Stimulated activated CD8-positive, alpha-beta memory T cell treated with anti-CD3 and anti-CD28 coated beads, Interleukin-12 subunit alpha, Interleukin-12 subunit beta, amount 100 ng/mL, for 4 hours (primary cell): ENCODE measurements at places on chromosomes 6 and 20.

DNA sequence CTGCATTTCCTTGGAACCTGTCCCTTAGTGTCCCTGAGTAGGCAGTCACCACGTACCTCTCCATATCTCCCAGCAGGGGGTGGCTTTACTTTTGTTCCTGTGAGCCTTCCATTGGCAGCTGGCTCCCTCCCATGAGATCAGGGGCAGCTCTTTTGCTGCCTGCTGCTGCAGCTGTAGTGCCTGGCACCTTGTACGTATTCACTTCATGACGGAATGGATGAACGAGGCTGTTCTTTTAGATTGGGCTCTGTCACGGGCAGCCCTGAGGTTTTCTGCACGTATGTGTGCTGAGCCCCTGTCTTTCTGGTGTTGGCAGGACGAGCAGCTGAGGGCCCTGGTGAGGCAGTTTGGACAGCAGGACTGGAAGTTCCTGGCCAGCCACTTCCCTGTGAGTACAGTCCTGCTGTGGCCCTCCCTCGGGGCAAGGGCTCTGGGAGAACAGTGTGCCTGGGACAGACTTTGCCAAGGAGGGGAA lies 14.6 kb downstream of the MYBL2 start:
- DNase-seq: no peak

DNA sequence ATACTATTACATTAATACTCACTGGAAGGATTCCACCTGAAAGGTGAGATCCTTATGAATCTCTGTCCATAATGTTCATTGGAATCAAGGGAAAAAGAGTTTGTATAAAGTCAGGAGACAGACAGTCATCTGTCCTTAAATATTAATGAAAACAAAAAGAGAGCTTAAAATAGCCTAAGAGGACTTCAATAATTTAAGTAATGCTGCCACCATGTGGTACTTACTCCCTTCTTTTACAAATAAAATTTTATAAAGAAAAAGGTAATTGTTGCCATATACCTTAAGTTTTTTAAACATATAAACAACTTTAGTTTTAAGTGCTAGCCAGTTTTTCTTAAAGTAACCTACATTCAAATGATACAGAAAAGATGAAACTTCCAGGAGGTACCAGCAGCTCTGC lies 5.1 kb downstream of the BLOC1S5 start:
- DNase-seq: no peak

DNA sequence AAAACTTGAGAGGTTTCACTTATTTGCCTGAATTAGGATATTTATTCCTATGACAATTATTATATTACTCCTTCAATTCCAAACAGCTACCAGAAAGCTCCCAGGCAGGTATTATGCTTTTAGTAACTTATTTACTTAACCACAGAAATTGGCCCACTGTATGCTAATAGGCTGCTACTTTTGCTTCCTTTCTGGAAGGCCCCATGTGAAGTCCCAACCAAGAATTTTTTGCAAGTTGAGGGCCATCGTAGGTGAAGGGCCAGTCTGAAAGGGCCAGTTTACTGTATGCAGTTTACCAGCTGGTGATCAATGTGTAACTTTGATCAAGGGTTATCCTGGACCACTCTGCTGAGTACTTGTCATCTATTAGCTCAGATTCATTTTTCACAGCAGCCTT lies 45.0 kb downstream of the EDN1 start:
- DNase-seq: no peak

DNA sequence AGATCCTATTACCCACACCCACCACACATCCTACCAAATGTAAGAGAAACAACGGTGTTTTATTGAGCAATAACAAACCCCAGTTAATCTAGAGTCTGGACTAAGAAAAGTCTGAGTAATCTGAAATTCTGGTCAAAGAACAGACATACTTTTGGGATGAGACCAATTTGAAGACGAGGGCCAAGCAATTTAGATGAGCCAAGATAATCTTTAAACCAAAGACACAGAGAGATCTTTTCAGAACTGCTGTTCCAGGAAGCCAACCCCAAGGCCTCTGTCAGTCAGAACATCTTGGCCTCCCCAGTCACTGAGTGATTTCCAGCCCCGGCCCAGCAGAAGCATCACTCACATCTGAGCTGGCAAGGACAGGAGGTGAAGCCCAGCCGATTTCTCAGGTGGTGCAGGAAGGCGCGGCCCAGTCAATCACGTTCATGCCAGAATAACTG lies 118.5 kb upstream of the SYNDIG1 start:
- DNase-seq: no peak

GRCh38 chr20:58139849-58140786 lies 88.3 kb downstream of the ANKRD60 start:
- DNase-seq: no peak

GRCh38 chr6:110781522-110782214 lies 33.6 kb downstream of the CDK19 start:
- DNase-seq: no peak

DNA sequence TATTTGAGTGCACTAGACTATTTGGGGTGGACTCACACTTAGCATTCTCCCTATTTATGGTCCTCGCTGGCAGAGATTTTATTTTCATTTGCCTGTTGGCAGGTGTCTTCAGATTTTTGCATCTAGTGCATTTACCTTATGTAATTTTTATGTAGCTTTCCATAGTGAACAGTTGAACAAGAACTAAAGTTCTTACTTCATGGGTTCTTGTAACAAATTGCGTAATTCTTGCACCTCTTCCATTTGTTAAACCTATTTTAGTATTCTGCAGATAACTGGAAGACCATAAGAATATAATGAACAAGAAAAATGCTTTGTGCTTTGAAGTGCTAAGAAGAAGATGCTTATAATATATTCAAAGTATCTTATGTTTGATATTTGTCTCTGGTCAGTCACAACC lies 252.8 kb upstream of the MMS22L start:
- DNase-seq: no peak

- no peak for DNase-seq
These were observed 126.2 kb downstream of the PTPRK start for GRCh38 chr6:128394167-128394566.

DNA sequence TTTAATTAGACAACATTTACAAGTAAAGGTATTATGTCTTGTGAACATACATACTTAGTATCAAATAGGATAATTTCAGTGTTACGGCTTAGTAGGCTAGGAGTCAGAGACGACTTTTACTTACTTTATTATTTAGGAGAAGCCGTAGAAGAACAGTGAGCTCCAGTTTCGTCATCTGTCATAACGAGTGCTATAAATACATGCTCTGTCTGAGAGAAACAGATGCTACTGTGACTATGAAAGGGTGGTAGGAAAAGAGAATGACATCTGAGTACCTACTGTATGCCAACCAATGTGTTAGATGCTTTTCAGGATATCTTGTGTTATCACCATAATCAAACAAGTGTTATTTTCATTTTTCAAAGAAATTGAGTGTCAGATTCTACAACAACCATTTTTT lies 119.0 kb downstream of the EYA4 start:
- no peak for DNase-seq

DNA sequence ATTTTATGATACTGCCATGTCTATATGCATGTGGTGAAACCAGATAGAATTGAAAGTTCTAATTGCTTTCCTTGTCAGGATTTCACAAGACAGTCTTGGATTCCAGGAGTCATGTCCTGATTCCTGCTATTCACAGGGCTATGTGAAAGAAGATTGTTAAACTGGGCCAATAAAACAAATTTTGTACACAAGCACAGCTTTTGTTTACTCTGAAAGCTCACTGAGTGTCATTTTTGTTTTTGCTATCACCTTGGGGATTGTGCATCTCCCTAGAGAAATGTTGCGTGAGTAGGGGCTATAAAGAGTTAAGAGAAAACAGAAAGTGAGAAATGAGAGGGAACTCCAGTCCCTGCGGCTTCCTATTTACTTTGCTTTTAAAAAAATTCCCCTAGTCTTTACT lies 627.5 kb downstream of the PKHD1 start:
- DNase-seq: no peak

- no peak for DNase-seq
These were observed 62.2 kb upstream of the BMP2 start for GRCh38 chr20:6705106-6705766.

GRCh38 chr20:10739566-10739965 lies 65.8 kb upstream of the JAG1 start:
- DNase-seq: no peak

DNA sequence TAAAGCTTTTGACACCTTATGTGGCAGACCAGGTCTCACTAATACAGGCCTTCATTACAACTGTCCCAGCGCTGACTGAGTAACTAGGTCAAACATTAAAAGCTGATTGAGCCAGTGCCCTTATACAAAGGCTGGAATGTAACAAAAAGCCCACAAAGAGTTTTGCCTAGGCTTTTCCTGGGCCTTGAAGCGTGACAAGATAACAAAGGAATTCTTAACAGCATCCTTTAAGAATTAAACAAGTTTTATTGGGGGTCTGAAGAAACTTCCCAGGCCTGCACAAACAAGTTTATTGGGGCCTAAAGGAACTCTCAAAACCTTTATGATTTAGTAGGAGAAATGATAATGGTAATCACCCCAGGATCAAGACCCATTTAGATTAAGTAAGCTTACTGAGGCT lies 267.6 kb upstream of the FAM83B start:
- no peak for DNase-seq

- DNase-seq: no peak
These were observed 12.9 kb downstream of the CCDC170 start for GRCh38 chr6:151506761-151507160.

- DNase-seq: no peak
These were observed 9.9 kb downstream of the SERPINB6 start for GRCh38 chr6:2961506-2961905.

GRCh38 chr20:58081846-58082245 lies 146.6 kb downstream of the ANKRD60 start:
- DNase-seq: no peak

DNA sequence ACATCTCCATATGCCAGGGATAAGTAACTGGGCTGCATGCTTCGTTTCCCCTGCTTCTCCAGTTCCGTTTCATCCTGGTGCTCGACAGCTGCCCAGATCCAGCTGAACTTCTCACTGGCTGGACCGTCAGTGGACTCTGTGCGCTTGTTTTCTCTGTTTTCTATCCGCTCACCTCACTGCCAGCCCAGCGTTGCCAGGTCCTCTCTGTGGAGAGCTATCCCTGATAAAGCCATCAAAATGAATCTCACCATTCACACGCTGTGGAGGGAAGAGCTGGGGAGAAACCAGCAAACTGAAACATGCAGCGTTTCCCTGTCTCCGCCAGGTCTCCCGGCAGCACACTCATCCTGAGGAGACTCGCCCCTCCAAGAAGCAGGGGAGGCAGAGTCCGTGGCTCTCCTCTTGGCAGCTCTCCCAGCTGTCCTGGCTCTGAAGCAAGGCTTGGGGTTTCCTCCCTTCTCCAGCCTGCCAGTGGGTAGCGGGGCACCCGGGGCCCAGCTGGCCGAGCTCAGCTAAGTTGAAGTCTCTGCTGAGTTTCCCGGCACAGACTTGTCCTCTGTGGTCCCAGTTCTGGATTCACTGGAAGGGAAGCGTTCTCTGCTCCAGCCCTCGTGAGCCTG lies 160.9 kb downstream of the DTNBP1 start:
- no peak for DNase-seq

GRCh38 chr6:97790926-97791590 lies 508.0 kb upstream of the MMS22L start:
- DNase-seq: no peak

DNA sequence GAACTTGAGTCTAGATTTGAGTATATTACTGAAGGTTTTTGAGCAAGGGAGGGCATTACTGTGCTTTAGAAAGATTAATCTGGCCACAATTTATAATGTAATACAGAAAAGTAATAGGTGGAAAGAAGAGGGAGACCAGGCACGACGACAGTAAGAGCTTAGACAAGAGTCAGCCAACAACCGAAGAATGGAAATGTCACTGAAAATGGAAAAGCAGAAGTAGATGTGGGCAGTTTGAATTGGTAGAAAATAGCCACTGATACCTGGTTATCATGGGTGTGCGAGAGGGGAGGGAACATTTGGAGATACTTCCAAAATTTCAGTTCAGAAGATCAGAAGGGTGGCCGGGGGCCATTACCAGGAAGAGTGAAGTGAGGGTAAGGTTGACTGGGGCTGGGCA lies 339.1 kb downstream of the UTRN start:
- no peak for DNase-seq

DNA sequence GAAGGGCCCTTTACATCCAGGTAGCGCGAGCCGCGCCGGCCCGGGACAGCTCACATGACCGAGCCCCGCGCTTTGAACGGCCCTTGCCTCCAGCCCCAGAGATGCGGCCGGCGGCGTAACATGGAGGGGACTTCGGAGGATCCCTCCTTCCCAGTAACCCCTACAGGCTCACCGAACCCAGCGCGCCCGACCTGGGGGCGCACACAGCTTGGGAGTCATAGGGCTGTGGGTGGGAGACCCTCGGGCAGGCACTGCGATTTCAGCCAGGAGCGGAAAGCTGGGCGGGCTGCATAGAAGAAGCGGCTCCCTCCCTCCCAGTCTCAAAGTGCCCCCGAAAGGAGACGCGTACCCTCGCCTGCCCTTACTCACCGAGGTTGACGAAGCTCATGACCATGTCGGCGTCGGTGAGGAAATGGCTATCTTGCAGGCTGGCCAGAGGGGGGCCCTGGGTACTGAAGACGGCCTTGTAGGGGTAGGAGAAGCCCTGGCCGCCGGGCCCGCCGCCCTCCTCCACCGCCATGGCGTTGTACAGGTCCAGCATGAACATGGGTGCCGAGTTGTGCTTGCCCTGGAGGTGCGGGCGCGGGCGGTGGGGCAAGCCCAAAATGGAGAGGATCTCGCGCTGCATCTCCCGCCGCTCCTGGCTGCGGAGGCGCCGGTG lies 975 bp downstream of the BMP7 start:
- DNase-seq: no peak

- DNase-seq: no peak
These were observed 105.9 kb upstream of the CDYL start for GRCh38 chr6:4670290-4670689.

DNA sequence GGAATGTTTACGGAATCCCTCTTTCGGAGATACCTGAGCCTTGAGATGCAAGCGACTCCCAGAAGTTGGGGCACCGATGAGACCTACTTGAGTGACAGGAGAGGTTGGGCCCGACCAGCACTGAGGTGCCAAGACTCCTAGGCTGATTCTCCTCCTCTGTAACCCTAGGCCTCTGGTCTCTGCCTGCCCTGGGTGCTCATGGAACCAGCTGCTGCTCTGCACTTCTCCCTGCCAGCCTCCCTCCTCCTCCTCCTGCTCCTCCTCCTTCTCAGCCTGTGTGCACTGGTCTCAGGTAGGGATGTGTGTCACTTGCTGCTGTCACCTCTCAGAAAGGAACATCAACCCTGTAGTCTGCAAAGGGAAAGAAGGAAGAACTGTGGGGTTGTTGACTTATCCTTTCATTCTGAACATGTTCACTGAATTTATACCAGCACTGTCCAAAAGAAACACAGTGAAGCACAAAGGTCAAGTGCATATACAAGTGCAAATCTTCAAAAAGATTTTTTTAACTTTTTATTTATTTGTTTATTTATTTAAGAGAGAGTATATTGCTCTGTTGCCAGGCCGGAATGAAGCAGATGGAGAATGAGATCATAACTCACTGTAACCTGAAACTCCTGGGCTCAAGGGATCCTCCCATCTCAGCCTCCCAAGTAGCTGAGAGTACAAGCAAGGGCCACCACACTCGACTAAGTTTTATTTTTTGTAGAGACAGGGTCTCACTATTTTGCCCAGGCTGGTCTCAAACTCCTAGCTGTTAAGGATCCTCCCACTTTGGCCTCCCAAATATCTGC lies 913 bp downstream of the BTN2A2 start:
- DNase-seq: no peak

GRCh38 chr20:51059862-51060261 lies 37.0 kb upstream of the KCNG1 start:
- no peak for DNase-seq

- no peak for DNase-seq
These were observed 311.0 kb upstream of the RGS17 start for GRCh38 chr6:153442096-153442495.
